A549 (cell line): ENCODE measurements at places on chromosomes 1 and 21.

DNA sequence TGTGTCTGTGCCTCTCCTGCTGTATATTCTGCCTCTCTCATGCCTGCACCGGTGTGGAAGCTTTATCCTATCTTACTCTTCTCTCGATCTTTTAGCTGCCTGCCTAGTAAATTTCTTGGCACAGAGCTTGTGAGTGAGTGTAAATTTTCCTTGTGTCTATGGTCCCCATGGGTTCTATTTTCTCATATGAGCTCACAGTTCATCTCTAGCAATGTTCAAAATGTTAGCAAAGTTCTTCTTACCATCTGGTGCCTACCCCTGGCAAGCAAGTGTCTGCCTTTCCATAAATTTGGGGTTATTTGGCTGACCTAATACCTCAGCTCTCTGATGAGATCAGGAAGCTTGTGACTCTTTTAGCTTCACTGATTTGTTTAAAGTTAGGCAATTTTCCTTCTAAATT, 572.1 kb upstream of the BRINP3 start:
- no peak for DNase-seq

- no peak for DNase-seq
Measured at GRCh38 chr1:229940684-229941083, 126.4 kb upstream of the GALNT2 start.

DNA sequence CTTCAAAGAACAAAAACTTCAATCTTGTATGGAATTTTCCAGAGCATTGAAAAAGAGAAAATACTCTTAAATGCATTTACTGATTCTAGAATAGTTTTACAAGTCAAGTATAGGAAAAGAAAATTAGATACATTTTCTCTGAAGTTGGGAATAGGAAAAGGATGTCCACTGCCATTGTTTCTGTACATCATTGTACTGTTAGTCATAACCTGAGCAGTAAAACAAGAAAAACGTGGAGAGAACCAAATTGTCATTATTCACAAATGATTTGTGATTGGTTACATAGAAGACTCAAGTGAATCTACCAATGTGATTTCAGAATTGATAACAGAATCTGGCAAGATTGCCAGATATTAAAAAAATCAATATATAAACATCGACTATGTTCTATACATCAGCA, 27.4 kb downstream of the PRKACB start:
- no peak for DNase-seq

DNA sequence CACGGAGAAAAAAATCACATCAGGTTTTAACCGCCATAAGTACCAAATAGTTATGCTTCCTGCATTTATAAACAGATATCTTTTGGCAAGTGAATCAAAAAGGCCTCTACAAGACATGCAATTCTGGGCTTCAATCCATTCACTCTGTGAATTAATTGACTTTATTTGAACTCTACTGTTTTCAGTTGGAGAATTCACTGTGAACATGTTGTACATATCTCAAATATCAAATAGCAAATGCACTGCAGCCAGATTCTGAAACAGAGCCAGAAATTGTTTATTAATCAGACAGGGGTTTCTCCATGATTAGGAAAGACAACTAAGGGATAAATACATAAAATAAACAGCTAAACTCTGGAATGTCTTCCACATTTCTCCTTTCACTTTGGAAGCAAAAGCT, 445.4 kb upstream of the NFIA start:
- no peak for DNase-seq

DNA sequence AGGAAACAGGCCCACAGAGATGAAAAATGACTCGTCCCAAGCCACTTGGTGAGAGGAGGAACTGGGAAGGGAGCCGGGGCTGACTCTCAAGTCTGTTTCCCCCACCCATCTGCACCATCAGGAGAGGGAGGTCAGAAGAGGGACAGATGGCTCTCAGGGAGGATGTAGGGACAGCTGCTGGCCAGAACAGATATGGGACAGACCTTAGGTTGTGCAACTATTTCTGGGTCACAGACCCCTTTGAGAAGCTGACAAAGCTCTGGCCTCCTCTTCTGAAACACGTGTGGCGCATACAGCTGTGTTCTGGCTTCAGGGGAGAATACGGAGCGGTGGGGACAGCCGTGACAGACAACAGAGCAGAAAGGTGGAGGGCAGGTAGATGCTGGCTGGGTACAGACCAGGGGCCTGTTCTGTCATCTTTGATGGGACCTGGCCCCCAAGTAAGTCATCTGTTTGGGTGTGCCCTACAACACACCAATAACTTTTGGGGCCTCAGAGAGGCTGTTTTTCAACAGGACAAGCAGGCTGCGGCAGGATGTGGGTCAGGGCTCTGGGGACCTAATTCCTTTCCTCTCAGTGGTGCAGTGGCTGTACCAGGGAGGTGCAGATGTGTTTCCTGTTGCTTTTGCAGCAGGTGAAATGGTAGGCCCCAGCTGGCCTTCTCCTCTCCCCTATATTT, 7.3 kb downstream of the SH3BGRL3 start:
- no peak for DNase-seq

- DNase-seq: no peak
Measured at GRCh38 chr1:94535095-94535494, 6.5 kb downstream of the F3 start.
